Astrocyte (in vitro differentiated cells and primary cell): ENCODE measurements at places on chromosomes 6 and 20.

- DNase-seq = no peak
Measured at GRCh38 chr20:21622097-21622857, 83.2 kb upstream of the PAX1 start.

DNA sequence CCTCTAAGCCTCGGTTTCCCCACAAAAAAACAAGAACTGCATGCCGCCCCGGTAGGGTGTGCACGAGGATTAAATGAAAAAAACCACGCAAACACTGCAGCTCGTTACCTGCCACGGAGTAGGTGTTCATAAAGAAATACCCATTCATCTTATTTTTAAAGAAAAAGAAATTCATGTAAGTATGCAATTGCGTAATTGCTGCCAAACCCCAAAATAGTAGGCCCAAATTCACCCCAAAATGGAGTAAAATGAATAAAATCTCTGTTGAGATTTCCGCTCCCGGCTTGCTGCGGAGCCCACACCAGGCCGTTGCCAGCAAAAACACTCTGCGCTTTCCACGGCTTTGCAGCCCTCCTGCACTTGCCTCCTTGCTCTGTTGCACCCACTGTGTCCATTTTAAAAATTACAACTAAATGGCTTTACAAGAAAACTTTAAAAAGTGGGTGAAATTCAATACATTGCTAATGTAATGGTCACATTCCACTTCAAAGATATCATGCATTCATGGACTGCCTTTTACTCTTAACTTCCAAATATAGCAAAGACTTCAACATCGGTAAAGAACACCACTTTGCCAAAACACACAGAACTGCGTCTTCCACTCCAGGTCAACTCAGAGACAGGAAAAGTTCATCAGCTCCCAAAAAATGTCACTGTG, 125.0 kb downstream of the ZMYND8 start:
- peak; percentile 90 for DNase-seq

DNA sequence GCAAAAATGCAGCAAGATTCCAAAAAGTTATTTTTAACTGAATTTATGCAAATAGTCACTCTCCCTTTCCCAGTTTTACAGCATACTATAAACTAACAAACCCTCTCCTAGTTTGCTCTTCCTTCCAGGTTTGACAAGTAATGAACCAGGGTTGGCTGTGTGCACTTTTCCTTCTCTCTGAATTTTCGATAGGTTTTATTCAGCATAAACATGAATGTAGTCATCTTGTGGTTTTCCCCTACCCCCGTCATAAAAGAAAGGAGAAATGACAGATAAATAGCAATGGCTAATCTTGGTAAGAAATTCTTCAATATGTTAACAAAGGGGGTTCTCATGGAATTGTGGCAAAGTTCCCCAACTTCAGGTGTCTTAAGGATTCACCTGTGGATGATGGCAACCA, 26.3 kb downstream of the PRDM1 start:
- DNase-seq = no peak

GRCh38 chr6:162448294-162448693, 279.3 kb downstream of the PRKN start:
- no peak for DNase-seq

- no peak for DNase-seq
Measured at GRCh38 chr6:136471372-136471771, 78.8 kb downstream of the MAP7 start.

DNA sequence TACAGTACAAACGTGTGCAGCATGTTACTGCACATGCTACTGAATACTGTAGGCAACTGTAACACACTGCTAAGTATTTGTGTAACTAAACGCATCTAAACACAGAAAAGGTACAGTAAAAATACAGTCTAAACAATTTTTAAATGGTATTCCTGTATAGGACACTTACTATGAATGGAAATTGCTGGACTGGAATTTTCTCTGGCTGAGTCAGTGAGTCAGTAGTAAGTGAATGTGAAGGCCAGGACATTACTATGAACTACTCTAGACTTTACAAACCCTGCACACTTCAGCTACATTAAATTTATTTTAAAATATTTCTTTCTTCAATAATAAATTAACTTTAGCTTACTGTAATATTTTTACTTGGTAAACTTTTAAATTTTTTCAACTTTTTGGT, 225.0 kb upstream of the TENT5A start:
- DNase-seq = peak; percentile 49
